ENCODE measurements at places on chromosomes 7 and 10.

- DNase-seq: no peak
Measured at GRCh38 chr10:130936851-130937250, 374.7 kb downstream of the TCERG1L start.

- DNase-seq: no peak
Measured at GRCh38 chr10:45427970-45428366, 54.0 kb downstream of the ALOX5 start.

DNA sequence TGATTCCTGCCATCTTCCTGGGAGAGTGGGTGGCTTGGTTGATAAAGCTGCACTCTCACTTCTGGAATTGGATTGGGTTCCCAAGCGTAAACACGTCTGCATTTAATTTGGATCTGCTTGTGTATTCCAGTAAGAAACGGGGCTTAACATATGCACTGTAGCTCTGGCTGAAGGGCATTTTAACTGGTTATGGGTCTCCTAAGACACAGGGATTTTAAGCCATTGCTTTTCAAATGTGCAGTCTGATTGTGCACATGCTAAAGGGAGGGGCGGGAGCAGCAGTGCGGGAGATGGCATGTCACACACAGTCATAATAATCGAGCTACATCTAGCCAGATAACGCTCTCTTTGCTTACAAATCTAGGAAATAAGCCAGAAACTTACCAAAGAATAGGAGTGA is 247.3 kb upstream of the LYZL1 start:
- DNase-seq: no peak

- no peak for DNase-seq
Measured at GRCh38 chr7:29035044-29035740, 77.1 kb upstream of the TRIL start.

- peak; percentile 56 for DNase-seq
Measured at GRCh38 chr7:155190688-155191087, 107.0 kb upstream of the INSIG1 start.

- no peak for DNase-seq
Measured at GRCh38 chr7:45568536-45569289, 5.5 kb upstream of the ADCY1 start.

DNA sequence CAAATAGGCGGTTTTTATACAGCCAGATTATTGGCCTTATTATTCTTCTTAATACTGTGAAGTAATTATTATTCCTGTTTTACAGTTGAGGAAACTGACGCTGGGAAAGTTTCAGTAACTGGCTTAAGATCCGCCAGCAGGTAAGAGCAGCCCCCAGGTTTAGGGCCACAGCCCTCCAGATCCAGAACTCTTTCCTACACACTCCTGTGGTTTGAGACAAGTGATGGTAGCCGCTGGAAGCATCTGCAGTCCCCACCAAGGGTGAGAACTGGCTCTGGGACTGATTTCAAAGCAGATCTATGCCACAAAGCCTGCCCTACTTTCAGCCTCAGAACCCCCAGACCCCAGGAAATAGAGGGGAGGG is 3.0 kb upstream of the UNC5B start:
- DNase-seq: no peak

DNA sequence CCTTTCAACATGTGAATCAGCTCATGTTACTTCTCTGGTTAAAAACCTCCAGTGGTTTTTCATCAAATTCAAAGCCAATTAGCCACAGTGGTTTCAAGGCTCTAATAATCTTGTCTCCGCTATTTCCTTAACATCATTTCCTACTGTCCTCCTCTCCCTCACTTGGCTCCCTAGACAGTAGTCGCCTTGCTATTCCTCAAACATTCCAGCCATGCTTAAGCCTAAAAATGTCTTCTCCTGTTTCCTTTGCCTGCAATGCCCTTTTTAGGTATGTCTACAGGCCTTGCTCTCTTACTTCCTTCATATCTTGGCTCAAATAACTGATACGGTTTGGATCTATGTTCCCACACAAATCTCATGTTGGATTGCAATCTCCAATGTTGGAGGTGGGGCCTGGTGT is 779.4 kb upstream of the LRRN3 start:
- DNase-seq: no peak

- no peak for DNase-seq
Measured at GRCh38 chr7:30450240-30450982, 28.2 kb downstream of the NOD1 start.
